CD8-positive, alpha-beta memory T cell (primary cell): ENCODE measurements at places on chromosomes 5 and 9.

- no peak for DNase-seq
- H3K27me3 ChIP-seq = no peaks in the 10 kb centered on the region
- peaks cover 49% of the 10 kb centered on the region for H3K36me3 ChIP-seq
These were observed 12.4 kb downstream of the SLC30A5 start for GRCh38 chr5:69105996-69106906.

GRCh38 chr9:132752877-132753592 lies 82.8 kb downstream of the GTF3C4 start:
- H3K4me3 ChIP-seq = no peak overlapping the region
- no peaks in the 10 kb centered on the region for H3K4me1 ChIP-seq
- no peak overlapping the region for H3K27ac ChIP-seq
- no peaks in the 10 kb centered on the region for H3K27me3 ChIP-seq

GRCh38 chr9:89951675-89952074 lies 346.9 kb downstream of the GADD45G start:
- H3K27ac ChIP-seq = no peak overlapping the region
- no peak overlapping the region for H3K4me3 ChIP-seq
- no peaks in the 10 kb centered on the region for H3K27me3 ChIP-seq

DNA sequence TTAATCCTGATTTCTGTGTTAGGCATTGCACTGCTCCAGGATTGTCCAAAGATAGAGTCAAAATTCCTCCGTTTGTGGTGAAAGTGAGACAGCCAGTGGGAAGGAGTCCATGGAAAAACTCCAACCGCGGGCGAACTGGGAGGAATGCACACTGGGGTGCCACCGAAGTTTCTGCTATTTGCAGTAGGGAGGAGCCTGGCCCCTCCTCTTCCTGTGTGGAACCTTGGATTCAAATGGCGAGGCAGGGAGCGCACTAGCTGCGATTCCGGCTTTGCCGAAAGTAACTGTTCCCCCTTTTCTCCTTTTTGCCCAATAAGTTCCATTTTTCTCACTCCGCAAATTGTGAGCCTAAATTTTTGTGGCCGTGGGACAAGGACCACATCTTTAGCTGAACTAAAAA lies 9.3 kb downstream of the BAAT start:
- no peak overlapping the region for H3K27ac ChIP-seq
- DNase-seq = no peak
- no peaks in the 10 kb centered on the region for H3K4me1 ChIP-seq
- no peaks in the 10 kb centered on the region for H3K36me3 ChIP-seq
- H3K27me3 ChIP-seq = no peaks in the 10 kb centered on the region

DNA sequence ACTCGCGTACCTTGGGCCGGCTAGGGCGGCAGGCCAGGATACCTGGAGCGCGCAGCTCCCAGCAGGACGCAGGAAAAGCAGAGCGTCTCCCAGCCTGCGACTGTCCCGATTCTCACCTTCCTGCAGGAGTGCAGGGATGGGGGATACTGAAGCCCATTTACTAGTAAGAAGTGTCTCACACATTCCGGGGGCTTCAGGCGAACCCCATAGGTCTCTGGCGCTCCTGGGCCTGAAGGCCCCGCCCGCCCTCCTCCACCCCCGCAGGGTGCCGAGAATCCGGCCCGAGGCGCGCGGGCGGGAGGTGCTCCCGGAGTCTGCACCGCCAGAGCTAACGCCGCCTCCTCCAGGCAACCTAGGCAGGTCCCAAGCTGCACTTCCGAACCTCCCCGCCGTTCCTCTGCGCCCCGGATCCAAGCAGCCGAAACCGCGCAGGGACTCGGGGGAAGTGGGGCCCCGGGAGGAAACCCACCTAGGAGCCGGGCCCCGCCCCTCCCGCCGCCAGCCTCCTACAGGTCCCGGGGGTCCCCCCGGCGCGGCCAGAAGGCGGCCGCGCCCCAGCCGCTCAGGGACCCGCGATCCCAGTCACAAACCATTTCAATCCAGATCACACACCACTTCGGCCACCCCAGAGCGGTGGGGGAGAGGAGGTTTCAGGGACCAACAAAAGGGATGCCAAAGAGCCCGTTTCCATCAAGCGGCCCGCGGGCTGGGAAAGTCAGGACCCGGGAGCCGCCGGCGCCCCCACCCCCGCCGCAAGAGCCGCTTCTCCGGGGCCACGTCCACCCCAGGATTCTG lies 1.2 kb downstream of the ROR2 start:
- peak overlapping the region; percentile 24 for H3K27ac ChIP-seq
- no peak for DNase-seq
- H3K36me3 ChIP-seq = no peaks in the 10 kb centered on the region
- no peak overlapping the region for H3K4me3 ChIP-seq
- no peaks in the 10 kb centered on the region for H3K4me1 ChIP-seq

DNA sequence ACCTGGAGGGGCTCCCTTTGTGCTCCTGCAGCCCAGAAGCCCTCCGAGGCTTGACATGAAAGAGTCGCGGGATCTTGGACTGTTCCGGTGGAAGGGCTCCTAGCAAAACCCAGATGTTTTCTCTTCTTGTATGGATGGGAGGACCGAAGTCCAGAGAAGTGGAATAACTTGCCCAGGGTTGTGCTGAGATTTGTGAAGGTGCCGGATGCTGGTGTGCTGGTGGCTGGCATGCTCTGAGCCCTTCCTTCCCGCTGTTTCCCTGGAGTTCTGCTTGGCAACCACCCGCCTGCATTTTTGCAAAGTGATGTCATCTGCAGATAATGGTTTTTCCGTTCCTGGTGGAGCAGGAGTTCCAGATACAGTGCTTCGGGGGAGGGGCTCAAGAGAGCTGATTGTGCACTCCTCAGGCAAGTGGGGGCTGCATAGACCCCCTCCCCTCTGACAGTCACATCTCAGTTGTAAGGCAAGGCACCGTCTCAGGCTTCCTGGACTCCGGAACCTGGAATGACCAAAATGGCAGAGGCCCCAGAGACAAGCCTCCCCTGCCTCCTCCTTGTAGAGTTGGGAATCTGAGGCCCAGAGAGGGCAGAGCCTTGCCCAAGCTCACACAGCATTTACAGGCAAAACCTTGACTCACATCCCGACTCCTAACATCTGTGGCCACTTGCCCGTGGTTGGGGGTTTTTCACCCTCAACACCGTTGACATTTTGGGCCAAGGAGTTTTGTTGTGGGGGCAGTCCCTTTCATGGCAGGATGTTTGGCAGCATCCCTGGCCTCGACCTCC lies 157.0 kb downstream of the RGS3 start:
- no peaks in the 10 kb centered on the region for H3K36me3 ChIP-seq
- DNase-seq = no peak
- no peak overlapping the region for H3K4me3 ChIP-seq
- H3K27me3 ChIP-seq = no peaks in the 10 kb centered on the region
- H3K27ac ChIP-seq = no peak overlapping the region
- H3K4me1 ChIP-seq = no peaks in the 10 kb centered on the region

- H3K27me3 ChIP-seq = no peaks in the 10 kb centered on the region
- H3K27ac ChIP-seq = no peak overlapping the region
- no peaks in the 10 kb centered on the region for H3K4me1 ChIP-seq
- no peaks in the 10 kb centered on the region for H3K36me3 ChIP-seq
These were observed 245.0 kb downstream of the AUH start for GRCh38 chr9:91116711-91117110.

- no peak overlapping the region for H3K4me3 ChIP-seq
- no peaks in the 10 kb centered on the region for H3K4me1 ChIP-seq
These were observed 159.4 kb downstream of the KDM4C start for GRCh38 chr9:6917162-6917561.

DNA sequence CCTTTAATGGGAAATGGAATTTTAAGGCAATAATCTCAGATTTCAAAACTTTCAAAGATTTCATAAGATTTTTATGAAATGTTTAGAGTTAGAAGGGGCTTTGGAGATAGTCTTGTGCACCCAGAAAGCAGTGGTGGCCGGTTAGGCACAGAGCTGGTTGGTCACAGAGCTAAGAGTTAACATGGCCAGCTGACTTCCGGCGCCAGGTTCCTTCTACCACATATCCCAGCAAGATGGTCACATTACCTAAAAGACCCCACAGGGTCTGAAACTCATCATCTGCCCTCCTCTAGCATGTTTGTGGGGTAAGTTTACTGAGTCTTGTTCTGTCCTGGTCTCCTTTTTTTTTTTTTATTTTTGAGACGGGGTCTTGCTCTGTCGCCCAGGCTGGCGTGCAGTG lies 19.3 kb downstream of the QRFP start:
- no peak for DNase-seq
- no peak overlapping the region for H3K27ac ChIP-seq
- no peaks in the 10 kb centered on the region for H3K4me1 ChIP-seq
- H3K36me3 ChIP-seq = peaks cover 54% of the 10 kb centered on the region
- no peak overlapping the region for H3K4me3 ChIP-seq

DNA sequence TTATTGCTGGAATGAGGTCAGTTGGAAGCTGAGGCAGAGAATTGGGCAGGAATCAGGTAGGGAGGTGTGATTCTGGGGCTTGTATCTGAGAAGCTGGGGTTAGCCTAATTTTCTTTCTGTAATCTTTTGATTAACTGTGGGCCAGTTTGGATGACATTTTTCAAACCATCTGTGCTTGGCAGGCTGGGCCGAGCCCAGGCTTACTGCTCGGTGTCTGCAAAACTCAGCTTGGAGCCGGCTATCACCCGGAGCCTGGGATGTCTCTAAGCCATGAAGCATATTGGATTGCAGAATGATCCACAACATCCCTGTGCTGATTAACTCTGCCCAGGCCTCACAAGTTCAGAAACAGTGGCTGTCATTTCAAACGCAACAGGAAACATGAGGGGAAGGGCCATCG lies 26.5 kb downstream of the KCNMB1 start:
- no peaks in the 10 kb centered on the region for H3K4me1 ChIP-seq
- no peaks in the 10 kb centered on the region for H3K27me3 ChIP-seq
- no peak overlapping the region for H3K4me3 ChIP-seq
- H3K36me3 ChIP-seq = no peaks in the 10 kb centered on the region

DNA sequence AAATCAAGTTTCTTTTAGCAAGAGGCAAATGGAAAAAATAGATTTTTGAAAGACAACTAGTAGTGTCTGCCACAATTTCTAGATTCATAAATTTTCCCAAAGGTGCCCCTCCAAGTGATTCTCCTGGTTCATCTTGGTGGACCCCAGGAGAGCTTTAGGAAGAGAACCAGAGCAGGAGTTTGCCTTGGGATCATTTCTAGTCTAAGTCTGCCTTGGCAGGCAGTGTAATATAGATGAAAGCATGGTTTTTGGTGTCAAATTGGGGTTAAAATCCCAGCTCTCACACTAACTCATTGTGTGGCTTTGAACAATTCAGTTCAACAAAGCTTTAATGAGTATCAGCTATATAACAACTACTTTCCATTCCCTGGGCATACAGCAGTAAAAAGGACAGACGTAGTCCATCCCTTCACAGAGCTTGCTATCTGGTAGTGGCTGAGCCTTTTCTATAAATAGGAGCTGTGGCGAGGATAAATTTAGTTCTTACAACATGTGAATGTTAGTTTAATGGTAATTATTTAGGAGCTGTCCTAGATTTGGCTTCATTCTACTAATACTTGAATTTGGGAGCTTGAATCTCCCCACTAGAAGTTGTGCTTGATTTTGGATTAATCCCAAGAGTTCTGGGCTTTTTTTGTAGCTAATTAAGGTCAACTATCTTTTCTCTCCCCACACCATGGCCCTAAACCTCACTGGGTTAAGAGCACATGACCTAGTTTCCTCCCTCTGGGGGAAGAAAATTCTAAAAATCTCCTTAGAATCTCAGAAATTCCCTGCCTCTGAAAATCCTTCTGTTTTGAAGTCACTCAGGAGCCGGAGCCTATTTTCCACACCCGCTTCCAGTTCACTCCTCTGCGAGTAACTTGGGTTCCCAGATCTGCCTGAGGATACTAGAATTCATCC lies 197.8 kb downstream of the PCSK1 start:
- H3K4me3 ChIP-seq = no peak overlapping the region
- DNase-seq = no peak
- H3K27me3 ChIP-seq = no peaks in the 10 kb centered on the region
- H3K36me3 ChIP-seq = no peaks in the 10 kb centered on the region
- no peak overlapping the region for H3K27ac ChIP-seq

- no peaks in the 10 kb centered on the region for H3K27me3 ChIP-seq
- H3K4me3 ChIP-seq = no peak overlapping the region
- H3K4me1 ChIP-seq = no peaks in the 10 kb centered on the region
- H3K27ac ChIP-seq = no peak overlapping the region
- H3K36me3 ChIP-seq = no peaks in the 10 kb centered on the region
These were observed 161.0 kb upstream of the SLC12A2 start for GRCh38 chr5:127922603-127923002.

DNA sequence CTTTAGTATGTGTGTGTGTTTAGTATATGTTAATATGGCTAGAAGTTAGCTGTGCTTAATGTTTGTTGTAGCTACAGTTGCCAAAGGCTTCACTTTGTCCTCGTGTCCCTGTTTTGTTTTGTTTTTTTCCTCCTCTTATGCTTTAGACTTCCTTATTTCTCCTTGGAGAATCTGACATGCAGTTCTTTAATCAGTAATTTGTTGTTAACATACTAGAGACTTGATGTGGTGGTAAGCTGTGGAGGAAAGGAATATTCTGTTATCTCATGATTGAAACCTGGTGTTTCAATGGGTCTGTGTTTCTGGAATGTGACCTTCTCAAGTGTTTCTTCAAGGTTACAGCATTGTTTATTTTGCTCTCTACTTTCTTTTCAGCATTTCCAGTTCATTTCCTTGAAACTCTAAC lies 515.6 kb upstream of the ST8SIA4 start:
- H3K27ac ChIP-seq = no peak overlapping the region
- no peaks in the 10 kb centered on the region for H3K4me1 ChIP-seq
- no peak for DNase-seq
- no peak overlapping the region for H3K4me3 ChIP-seq
- no peaks in the 10 kb centered on the region for H3K36me3 ChIP-seq

DNA sequence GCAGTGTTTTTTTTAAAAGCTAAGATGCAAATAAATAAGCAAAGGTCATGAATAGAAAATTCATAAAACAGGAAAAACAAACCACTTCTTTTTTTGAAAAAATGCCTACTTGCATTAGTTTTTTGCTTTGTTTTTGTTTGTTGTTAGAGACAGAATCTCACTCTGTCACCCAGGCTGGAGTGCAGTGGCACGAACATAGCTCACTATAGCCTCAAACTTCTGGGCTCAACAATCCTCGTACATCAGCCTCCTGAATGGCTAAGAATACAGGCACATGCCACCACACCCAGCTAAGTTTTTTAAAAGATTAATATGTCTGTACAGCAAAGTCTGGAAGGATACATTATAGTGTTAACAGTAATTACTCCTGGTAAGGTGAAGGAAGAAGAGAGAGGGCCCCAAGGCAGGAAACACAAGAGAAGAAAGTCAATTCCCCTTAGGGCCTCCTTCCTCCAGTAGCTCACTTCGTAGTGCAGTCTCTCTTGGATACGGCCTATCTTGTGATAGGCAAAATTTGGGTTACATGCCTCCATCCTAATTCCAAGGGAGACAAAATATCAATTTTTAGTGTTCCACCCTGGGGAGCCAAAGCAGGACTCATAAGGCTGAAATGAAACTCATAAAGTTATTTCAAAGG lies 15.3 kb downstream of the FAM169A start:
- no peaks in the 10 kb centered on the region for H3K36me3 ChIP-seq
- no peak overlapping the region for H3K27ac ChIP-seq
- no peak overlapping the region for H3K4me3 ChIP-seq
- H3K4me1 ChIP-seq = peaks cover 17% of the 10 kb centered on the region
- DNase-seq = no peak
- H3K27me3 ChIP-seq = no peaks in the 10 kb centered on the region

GRCh38 chr5:87198010-87198409 lies 69.7 kb upstream of the RASA1 start:
- no peaks in the 10 kb centered on the region for H3K36me3 ChIP-seq
- H3K27ac ChIP-seq = no peak overlapping the region
- DNase-seq = no peak
